Ascending aorta (tissue), 2 donors: ENCODE measurements at places on chromosomes 16 and 17.

DNA sequence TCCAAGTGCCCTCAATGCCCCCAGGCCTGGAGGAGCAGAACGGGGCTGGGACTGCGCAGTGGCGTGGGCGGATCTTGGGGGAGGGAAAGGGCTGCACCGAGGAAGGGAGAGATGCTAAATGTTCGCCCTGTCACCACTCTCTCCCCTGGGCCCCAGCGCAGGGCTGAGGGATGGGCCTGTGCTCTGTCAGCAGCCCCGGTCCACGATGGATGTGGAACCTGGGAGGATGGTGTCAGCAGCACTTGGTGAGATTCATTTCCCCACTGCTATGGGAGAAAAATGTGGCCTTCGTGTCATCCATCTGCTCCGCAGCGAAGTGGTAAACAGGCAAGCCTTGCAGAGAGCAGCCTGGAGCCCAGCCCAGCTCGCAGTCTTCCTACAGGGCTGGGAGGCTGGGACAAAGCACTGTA is 72.0 kb downstream of the TMEM132E start:
- H3K27ac ChIP-seq = no peak overlapping the region
- H3K4me1 ChIP-seq = no peaks in the 10 kb centered on the region
- no peak overlapping the region for H3K4me3 ChIP-seq
- DNase-seq = no peak
- H3K36me3 ChIP-seq = no peaks in the 10 kb centered on the region

DNA sequence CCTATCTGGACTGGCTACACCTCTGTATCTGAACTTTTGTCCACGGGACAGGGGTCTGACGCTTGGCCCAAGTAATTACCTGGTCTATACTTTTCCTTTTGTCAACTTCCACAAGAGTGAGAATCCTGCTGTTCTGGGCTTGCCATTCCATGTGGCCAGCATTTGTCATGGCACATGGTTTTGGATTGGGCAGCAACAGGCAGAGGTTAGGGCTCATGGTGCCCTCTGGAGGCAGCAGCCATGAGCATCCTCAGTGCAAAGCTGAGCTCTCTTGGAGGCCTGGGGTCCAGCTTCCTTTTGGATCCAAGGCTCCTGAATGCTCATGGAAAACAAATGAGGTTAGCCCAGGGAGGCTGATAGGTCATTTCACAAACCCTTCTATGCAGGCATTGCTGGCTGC is 7.5 kb upstream of the EDC4 start:
- H3K36me3 ChIP-seq = peaks cover 47% of the 10 kb centered on the region
- H3K4me1 ChIP-seq = peaks cover 39% of the 10 kb centered on the region
- H3K27me3 ChIP-seq = no peaks in the 10 kb centered on the region
- peak overlapping the region; percentile 90 for H3K27ac ChIP-seq

- H3K27me3 ChIP-seq = no peaks in the 10 kb centered on the region
- H3K36me3 ChIP-seq = no peaks in the 10 kb centered on the region
- no peak overlapping the region for H3K4me3 ChIP-seq
- no peak for DNase-seq
- no peaks in the 10 kb centered on the region for H3K4me1 ChIP-seq
Measured at GRCh38 chr16:81837312-81837751, 58.2 kb downstream of the PLCG2 start.

DNA sequence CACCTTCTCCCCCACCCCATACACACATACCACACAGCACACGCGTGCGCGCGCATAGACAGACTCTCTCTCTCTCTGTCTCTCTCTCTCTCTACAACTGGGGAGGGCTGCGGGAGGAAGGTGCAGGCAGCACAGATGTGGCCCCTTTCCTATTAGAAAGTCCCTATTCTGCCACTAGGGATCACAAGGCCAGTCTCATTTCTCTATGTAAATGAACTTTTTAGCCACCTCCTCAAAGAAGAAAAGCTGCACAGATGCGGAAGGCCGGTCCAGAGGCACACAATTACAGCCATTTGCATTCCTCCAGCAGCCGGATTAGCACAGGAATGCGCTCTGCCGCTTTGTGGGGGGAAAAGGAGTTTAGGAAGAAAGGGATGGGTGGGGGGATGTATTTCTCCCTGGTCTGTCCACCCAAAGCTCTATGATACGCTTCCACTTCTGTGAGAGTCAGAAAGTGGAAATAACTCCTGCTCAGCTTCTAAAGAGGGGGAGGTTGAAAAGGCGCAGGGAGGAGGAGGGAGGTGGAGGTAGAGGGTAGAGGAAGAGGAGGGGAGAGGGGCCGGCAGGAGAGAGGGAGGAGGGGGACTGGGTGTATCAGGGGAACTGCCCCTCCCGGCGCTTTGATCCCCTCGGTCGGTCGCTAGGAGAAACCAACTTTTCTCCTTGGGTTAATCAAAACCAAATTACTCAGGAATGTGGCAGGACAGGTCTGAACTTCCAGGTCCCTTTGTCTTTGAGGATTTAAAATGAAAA is 11.7 kb downstream of the ZFHX3 start:
- H3K36me3 ChIP-seq = no peaks in the 10 kb centered on the region
- peaks cover 16% of the 10 kb centered on the region for H3K4me1 ChIP-seq
- DNase-seq = no peak
- peak overlapping the region; percentile 11 for H3K27ac ChIP-seq

GRCh38 chr16:88499836-88500251 is 46.8 kb downstream of the ZFPM1 start:
- H3K4me3 ChIP-seq = no peak overlapping the region
- no peaks in the 10 kb centered on the region for H3K4me1 ChIP-seq
- H3K27me3 ChIP-seq = no peaks in the 10 kb centered on the region
- H3K27ac ChIP-seq = no peak overlapping the region

- H3K4me1 ChIP-seq = no peaks in the 10 kb centered on the region
- no peak for DNase-seq
- no peaks in the 10 kb centered on the region for H3K27me3 ChIP-seq
- no peaks in the 10 kb centered on the region for H3K36me3 ChIP-seq
- H3K4me3 ChIP-seq = no peak overlapping the region
- no peak overlapping the region for H3K27ac ChIP-seq
Measured at GRCh38 chr16:24094660-24095059, 161.5 kb upstream of the CACNG3 start.

GRCh38 chr16:17397499-17397891 is 73.3 kb downstream of the XYLT1 start:
- DNase-seq = no peak
- no peaks in the 10 kb centered on the region for H3K27me3 ChIP-seq
- H3K36me3 ChIP-seq = no peaks in the 10 kb centered on the region
- H3K4me1 ChIP-seq = peaks cover 21% of the 10 kb centered on the region
